RWPE2 (cell line): ENCODE measurements at places on chromosomes 6 and 20.

DNA sequence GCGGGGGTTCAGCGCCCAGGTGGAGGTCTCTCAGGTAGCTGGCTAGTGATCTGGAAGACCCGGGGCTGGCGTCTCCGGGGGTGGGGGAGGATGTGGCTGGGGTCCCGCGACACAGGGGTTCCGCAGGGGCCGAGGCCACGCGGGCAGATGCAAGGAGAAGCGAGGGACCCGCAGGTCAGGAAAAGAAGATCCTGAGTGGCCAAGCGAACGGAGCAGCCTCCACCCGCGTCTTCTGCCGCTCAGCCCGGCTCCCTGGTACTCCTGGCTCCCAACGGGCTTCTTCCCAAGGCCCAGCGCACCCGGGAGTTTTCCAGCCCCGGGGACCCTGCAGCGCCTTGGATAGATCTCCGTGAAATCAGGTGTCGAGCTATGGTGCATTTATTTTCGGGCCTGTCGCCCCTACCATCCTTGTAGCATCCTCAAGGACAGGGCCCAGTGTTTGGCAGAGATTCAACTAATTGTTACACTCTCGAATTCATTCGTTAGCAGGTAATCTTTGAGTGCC, 682 bp upstream of the CHD6 start:
- H3K4me3 ChIP-seq = peak overlapping the region; percentile 99
- H3K36me3 ChIP-seq = no peaks in the 10 kb centered on the region
- H3K4me1 ChIP-seq = peaks cover 7% of the 10 kb centered on the region
- DNase-seq = no peak
- no peak overlapping the region for H3K27ac ChIP-seq

GRCh38 chr6:55069132-55069781, 105.1 kb upstream of the HCRTR2 start:
- H3K36me3 ChIP-seq = no peaks in the 10 kb centered on the region
- no peak overlapping the region for H3K27ac ChIP-seq
- no peak overlapping the region for H3K4me3 ChIP-seq

DNA sequence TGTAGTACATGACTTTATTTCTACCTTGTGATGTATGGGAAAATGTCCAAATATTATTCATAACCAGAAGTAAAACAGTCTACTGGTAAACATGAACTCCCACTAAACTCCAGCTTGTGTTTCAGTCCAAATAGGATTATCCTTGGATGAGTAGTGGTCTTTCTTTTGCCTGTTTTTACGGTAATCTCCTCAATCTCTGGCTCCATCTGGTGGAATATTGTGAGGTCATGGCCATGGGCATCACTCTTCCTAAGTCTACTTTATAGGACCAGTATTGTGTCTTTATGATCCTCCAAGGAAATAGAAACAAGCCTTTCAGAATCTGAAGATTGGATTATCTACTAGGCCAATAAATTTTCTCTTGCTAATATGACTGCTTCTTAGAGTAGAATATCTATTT, 505.0 kb downstream of the BMP2 start:
- no peaks in the 10 kb centered on the region for H3K4me1 ChIP-seq
- no peak overlapping the region for H3K4me3 ChIP-seq
- no peaks in the 10 kb centered on the region for H3K36me3 ChIP-seq

DNA sequence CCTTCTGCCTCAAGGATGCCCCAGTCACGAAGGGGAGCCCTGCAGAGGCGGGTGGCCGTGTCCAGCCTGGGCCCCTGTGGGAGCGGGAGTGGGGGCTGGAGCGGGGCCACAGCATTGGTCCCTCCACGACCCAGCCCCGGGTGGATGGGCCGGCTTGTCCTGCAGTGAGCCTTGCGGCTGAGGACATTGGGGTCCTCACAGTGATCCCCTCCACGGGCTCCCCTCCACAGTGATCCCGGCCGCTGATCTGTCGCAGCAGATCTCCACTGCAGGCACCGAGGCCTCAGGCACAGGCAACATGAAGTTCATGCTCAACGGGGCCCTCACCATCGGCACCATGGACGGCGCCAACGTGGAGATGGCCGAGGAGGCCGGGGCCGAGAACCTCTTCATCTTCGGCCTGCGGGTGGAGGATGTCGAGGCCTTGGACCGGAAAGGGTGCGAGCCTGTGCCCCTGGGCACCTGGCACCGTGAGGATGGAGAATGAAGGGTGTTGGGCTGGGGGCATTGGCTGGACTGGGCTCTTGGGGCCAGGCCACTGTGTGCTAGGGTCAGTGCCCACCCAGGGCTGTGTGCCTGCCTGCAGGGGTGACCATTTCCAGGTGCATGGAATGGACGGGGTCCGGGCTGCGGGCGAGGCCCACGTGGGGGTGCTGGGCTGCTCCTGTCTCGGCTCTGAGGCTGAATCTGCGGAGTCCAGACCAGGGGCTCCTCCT, 44.4 kb downstream of the PYGB start:
- no peaks in the 10 kb centered on the region for H3K4me1 ChIP-seq
- peaks cover 84% of the 10 kb centered on the region for H3K36me3 ChIP-seq
- no peak for DNase-seq
- no peak overlapping the region for H3K27ac ChIP-seq
- H3K27me3 ChIP-seq = no peaks in the 10 kb centered on the region

DNA sequence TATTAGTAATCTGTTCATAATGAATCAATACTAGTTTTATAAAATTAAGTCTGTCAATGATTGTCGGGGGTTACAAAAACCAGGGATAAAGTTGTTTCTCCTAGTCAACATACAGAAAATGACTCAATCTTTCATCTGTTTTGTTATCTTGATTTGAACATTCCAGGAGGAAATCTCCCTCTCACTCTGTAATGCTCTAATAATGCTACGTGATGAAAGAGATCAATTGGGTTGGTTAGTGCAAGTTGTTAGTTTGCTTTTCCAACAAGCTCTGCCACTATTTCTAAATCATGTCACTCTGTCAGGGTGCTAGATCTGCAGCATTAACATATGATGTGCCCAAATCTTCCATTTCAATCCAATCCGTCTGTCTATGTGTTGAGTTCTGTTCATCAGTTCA, 379.5 kb upstream of the GJE1 start:
- DNase-seq = no peak
- no peaks in the 10 kb centered on the region for H3K4me1 ChIP-seq
- no peaks in the 10 kb centered on the region for H3K36me3 ChIP-seq
- no peak overlapping the region for H3K4me3 ChIP-seq
- H3K27me3 ChIP-seq = no peaks in the 10 kb centered on the region
- no peak overlapping the region for H3K27ac ChIP-seq

- no peaks in the 10 kb centered on the region for H3K36me3 ChIP-seq
- H3K27ac ChIP-seq = no peak overlapping the region
- H3K27me3 ChIP-seq = no peaks in the 10 kb centered on the region
Measured at GRCh38 chr6:29907637-29908340, 34.5 kb upstream of the HLA-A start.
